ENCODE measurements at places on chromosomes 16 and 17.

GRCh38 chr16:21568502-21569189 lies 30.7 kb upstream of the METTL9 start:
- no peak for DNase-seq

- no peak for DNase-seq
Measured at GRCh38 chr17:48609033-48609432, 1.8 kb downstream of the HOXB7 start.

DNA sequence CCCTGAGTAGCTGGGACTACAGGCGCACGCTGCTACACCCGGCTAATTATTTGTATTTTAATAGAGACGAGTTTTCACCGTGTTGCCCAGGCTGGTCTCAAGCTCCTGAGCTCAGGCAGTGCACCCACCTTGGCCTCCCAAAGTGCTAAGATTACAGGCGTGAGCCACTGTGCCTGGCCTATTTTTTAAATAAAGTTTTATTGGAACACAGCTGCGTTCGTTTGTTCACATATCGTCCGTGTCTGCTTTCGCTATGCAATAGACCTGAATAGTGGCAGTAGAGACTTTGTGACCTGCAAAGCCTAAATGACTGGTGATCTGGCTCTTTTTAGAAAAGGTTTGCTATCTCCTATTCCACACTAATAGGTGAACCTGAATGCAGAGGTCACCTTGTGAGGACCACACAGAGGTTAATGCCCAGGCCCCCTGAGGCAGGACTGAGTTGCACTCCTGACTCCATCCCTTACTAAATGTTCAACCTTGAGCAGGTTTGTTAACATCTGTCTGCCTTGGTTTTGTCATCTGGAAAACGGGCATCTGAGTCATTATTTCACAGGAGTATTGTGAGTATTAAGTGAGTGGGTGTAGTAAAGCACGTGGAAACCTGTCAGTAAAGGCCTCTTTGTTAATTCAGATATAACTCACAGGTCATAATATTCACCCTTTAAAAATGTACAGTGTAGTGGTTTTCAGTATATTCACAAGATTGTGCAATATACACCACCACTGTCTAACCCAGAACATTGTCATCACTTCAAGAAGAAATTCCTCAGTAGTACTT lies 157.5 kb upstream of the CACNG5 start:
- DNase-seq: peak; percentile 33

DNA sequence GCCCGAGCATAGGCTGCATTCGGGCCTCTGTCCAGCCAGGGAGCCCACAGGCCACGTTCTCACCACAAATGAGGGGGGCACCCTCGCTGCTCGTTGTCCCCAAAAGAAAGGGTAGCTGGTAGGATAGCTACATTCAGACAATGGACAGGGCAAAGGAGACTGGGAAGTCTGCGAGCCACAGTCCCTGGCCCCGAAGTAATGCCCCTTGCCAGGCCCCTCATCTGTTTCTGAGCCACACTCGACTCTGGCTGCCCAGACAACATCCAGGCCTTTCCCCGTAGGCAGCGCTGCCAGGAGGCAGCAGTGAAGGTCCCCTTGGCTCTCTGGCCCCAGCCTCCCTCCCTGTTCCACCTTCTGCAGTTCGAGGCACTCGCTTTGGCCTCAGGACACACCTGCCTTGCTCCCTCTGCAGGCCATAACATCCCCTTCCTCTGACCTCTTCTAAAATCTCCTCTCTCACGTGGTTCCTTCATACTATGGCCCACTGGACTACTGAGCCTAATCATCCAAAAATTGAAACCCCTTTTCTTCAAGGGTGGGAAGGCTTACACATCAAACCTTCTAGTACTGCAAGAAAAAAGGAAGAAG lies 12.2 kb downstream of the AIPL1 start:
- DNase-seq: no peak

DNA sequence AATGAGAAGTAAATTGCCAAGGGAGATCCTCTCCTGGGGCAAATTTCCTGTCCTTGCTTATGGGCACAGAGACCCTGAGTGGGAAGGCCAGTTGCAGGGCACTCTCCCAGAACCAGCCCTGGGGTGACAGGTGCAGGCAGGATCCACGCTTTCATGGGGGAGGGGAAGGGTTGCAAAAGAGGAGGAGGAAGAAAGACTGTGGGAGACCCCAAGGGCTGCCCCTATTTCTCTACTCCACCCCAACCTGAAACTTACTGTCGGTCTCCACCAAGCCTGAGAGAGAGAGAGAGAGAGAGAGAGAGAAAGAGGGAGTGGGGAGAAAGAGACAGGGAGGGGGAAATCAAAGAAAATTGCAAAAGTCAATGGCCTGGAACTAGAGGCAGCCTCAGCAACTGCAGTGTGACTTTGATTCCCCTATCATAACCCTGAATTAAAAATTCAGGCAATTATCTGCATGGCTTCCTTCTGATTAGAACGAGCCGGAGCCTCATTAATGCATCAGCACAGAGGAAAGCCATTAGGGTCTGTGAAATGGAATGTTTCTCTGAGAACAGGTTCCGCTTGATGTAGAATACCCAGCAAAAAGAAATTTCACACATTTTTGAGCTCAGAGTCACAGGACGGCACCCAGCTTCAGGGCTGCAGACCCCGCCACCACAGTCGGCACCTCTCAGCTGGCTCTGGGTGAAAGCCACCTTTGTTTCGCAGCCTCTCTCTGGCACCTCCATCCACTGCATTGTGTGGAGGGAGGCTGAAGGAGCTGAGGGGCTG lies 45.1 kb upstream of the HNF1B start:
- DNase-seq: no peak

Measured in stimulated activated CD4-positive, alpha-beta T cell treated with anti-CD3 and anti-CD28 coated beads, Interleukin-4, amount 100 ng/mL, for 24 hours (primary cell).